ENCODE measurements at places on chromosomes 16 and 17.

GRCh38 chr17:39513309-39513708 lies 52.0 kb downstream of the CDK12 start:
- peak; percentile 59 for DNase-seq

DNA sequence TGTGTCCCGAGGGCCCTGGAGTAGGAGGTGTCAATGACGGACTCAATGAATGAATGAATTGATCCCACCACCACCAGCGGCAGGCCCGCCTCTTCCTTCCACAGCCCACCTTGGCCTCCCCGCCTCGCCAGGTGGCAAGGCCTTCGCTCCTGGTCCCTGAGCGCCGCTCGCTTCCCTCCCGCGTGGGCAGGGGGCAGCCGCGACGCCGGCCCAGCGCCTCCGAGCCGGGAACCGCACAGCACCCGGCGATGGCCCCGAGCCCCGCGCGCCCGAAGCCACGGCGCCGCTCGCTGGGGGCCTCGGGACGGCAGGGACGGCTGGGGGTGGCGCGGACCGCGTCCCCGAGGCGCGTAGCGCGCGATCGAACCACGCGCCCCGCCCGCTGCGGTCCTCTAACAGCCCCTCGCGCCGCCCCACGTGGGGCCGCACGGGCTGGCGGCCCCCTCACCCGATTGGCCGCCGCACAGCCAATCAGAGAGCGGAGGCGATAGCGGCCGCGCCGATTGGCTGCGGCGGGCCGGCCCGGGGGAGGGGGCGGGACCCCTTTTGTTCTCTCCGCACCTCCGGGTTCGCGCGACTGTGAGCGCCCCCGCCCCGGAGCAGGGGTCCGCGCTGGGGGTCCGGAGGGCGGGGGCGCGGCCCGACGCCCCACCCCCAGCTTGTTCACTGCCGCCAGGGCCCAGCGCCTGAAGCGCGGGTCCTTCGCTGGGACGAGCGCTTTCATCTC lies 31.4 kb downstream of the ACTG1 start:
- DNase-seq, result no peak

- DNase-seq, result no peak
Measured at GRCh38 chr17:48368352-48368908, 61.6 kb downstream of the SKAP1 start.

GRCh38 chr16:85252461-85252860 lies 140.2 kb upstream of the CIBAR2 start:
- no peak for DNase-seq
